Fibroblast of skin of right biceps (primary cell): ENCODE measurements at places on chromosomes 16 and 17.

GRCh38 chr17:50601823-50602375, 32.8 kb upstream of the ABCC3 start:
- DNase-seq: no peak

DNA sequence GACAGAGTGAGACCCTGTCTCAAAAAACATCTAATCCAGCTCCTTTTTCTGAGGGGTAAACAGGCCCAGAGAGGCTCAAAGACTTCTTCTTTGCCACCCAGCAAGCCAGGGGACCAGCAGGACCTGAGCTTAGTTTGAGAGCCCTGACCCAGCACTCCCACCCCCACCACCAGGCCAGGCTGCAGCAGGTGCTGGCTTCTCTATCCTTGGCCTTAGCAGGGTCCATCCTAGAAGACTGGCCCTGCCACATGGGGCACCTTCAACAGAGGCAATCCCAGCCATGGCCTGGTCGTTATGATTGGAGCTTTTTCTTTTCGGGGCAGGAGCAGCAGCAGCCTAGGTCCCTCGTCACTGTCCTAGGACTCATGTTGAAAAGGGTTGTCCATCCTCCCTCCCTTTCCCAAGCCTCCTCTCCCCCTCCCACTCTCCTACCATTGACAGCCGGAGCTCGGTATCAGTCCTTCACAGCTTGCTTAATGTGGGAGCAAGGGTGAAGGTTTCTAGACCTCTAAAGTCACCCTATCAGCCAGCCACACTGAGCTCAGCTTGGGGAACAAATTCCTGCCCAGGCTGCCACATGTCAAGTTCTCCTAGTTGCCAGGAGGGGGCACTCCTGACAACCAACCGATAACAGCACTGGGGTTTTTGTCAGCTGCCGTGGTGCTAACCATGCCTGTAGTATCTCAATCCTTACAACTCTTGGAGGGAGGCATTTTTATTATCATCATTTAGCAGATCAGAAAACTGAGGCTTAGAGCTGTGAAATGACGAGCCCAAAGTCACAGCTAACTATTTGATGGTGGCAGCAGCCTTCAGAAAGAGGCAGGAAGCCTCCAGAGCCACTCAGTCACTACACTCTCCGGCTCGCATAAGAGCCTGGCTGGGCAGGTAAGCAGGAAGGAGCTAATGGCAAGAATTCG, 11.2 kb downstream of the MRPL27 start:
- peak; percentile 62 for DNase-seq

GRCh38 chr17:81640011-81640410, 3.0 kb downstream of the TSPAN10 start:
- DNase-seq: no peak

DNA sequence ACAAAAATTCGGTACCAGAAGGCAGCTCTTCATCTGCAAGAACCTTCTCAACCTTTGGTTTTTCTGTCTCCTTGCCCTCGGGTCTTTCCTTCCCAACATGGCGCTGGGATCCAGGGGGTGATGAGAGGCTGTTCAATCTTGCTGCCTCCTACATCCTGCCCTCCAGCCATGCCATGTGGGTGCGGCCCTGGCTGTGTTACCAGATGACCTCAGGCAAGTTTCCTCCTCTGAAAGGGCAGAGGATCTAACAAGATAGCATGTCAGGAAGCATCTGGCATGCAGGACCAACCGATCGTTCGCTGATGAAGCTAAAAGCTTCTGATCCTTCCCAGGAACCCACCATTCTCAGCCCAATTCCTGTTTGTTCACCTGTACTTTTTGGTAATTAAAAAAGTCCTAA, 36.8 kb upstream of the BCAR1 start:
- no peak for DNase-seq

GRCh38 chr16:53415504-53415903, 18.8 kb upstream of the RBL2 start:
- DNase-seq: no peak

- DNase-seq: peak; percentile 78
Observed at GRCh38 chr16:24508614-24509013, 30.8 kb upstream of the RBBP6 start.
